ENCODE measurements at places on chromosomes 12 and 14. TPM values are rescaled to one million over a fixed set of nuclear protein-coding genes. Genes with fewer than 3 reads are reported as not detected.

TRIM9 gene
- total RNA-seq = 4.6 TPM

CELA1 gene
- not detected for total RNA-seq

DNA sequence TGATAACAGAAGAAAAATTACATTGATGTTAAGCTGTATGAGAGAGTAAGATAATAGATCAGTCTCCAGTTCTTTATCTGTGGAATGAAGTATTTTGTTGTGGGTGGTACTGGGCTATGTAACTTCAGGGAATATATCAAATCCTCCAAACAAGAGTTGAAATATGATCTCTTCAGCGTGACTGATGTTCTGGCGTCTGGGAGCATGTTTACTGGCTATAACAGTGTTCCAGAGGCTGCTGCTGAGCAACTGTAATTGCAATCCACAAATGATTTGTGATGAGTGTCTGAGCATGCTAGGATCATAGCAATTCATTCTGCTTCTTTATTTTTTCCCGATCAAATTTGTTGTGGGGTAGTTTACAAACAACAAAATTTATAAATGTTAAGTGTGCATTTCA is 18.6 kb upstream of the CCDC198 start:
- DNase-seq = no peak

DNA sequence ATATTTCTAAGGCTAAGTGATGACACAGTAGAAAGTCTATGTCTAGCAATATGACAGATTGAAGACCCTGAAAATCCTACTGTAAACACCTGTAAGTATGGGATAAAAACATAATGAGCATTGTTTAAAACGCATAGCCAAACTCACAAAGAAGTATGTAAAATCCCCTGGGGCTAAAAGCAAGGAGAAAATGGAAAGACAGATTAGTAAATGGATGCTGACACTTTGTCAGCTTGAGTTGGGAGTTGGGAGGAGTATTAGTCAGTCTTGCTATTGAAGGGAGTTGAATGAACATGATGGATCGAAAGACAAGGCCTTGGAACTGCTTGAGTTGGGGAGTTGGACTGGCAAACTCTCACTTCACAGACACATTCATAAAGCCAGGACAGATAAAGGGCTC is 79.0 kb upstream of the PRKD1 start:
- DNase-seq = no peak

CLEC9A gene
- not detected for total RNA-seq

- DNase-seq = peak; percentile 26
Measured at GRCh38 chr14:58239244-58240195, 5.1 kb upstream of the PSMA3 start.

DNA sequence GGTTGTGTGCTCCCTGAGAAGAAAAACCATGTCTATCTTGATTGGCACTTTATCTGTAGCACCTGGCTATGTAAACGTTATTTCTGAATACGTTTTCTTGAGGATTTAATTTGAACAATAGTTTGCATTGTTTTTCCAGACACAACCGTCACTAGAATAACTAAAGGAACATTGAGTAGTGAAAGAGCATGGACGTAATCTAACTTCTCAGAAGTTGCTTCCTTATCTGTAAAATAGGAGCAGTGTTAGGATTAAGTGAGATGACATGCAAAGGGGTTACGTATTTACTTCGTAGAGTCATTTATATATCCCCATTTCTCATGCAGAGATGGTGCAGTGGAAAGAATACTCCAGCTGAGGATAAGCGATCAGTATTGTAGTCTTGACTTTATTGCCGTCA is 8.1 kb downstream of the AEBP2 start:
- DNase-seq = no peak

GRCh38 chr12:65673732-65674131 is 150.6 kb upstream of the HMGA2 start:
- no peak for DNase-seq

GRCh38 chr12:65139389-65139788 is 18.3 kb upstream of the WIF1 start:
- no peak for DNase-seq

DNA sequence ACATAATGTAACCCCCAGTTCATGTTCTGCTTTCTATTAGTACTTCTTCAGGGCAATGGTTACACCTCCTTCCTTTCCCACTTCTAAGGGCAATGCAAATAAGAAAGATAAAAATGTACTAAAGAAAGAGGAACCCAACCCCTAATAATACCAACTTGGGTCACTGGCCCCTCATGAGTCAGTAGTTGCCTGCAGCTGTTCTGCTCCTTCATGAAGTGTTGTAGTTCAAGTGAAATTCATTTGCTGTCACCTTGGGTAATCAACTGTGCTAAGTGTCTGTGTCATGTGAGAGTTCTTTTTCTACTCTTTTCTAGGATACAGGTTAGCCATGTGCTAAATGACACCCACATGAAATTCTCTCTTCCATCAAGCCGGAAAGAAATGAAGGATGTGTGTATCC is 91.8 kb downstream of the PLXNC1 start:
- no peak for DNase-seq
